ENCODE measurements at places on chromosomes 3 and 15.

DNA sequence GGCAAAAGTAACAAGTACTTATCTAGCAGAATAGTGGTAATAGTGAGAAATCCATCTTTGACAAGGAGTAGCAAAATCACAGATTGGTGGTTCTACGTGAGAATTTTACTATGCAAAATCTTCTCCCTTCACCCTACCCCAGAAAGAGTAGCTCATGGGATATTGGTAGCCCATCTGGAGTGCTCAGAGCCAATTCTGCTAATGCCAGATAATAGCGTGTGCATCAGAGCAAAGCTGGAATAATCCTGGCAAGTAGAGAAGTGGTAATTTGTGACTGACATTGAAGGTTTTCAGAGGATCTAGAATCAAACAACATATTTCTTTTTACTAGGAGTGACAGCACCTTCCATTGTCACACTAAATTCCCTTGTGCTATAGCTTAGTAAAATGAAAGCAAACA lies 192.9 kb downstream of the ZBBX start:
- DNase-seq = no peak

- no peak for DNase-seq
Observed at GRCh38 chr3:98954242-98954641, 52.7 kb upstream of the DCBLD2 start.

DNA sequence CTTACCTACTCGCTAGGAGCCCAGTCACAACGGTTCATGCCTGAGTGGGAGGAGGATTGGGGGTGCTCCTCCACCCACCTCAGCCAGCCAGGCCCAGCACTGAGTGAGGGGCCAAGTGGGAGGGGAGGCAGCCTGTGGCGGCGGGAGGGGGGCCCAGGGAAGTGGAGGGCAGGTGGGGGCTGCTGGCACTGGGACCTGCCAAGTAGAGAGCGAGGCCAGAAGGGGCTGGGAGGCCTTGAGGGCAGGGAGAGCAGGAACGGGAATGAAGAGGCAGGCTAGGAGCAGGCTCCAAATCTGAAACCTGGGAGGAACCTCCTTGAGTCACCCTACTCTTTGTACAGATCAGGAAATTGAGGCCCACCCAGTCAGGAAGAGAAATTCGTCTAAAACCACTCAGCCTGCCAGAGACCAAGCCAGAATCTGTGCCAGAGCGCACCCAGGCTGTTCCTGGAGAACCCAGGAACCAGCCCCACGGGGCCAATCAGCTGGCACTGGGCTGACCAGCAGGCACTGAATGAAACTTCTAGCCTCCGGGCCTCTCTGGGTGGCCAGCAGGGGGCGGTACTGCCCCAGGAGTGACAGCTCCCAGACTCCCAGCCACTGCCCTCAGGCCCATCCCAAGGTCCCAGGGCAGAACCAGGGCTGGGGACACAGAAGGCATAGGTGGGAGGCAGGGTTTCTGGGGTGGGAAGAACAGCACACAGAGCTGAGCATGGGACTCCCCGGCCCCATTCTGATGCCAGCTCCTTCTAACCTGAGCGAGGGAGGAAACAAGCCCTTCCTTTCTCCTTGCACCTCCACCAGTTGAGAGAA lies 14.8 kb upstream of the CYP11A1 start:
- peak; percentile 60 for DNase-seq

DNA sequence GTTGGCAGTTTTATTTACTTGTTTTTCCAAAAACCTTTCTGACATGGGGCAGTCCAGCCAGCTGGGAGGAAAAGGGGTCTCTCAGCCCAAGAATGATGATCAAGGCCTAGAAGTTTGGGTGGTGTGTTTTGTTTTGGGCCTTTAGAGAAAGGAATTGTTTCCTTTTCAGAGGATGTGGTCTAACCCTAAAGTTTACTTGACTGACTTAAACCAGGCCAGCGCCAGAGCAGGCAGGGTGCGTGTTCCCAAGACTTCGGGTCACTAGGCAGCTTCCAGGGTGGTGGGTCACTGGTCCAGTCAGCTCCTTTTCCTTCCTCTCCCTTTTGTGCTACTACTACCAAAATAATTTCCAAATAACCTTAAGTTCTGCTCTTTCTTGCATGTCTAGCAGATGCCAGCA lies 4.9 kb downstream of the FLNB start:
- DNase-seq = no peak

DNA sequence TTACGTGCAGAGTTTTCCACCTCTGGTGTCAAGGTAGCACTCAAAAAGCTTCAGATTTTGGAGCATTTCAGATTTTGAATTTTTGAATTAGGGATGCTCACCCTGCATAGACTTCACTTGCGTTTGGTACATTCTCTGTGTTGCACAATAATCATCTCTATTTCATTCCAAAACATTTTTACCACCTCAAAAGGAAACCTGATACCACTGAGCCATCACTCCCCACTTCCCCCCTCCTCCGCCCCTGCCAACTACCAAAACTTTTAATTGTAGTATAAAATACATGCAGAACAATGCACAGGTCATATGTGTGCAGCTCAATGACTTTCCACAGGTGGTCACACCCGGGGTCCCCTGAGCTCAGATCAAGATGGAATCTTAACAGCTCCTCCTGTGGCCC lies 208.8 kb downstream of the SV2B start:
- no peak for DNase-seq

DNA sequence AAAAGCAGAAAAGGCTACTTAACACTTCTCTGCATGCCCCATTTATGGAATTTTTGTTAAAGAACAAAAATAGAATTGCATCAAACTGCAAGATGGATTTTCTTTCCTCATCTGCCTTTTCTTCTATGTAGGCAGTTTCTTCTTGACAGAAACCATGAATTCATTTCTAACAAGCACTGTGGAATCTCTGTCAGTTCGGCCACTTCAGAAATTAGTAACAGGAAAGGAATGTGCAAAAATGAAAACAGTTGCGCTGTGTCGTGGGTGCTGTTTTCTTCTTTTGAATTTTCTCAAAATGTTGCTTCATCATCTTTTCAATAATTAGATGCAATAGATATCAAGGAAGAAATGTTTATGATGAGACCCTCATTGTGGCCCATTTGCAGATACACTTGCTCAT lies 151.6 kb downstream of the FOXB1 start:
- no peak for DNase-seq

- DNase-seq = no peak
Observed at GRCh38 chr3:18888370-18888769, 259.9 kb upstream of the KCNH8 start.
